A549 (cell line): ENCODE measurements at places on chromosomes 6 and 20.
A peak's percentile ranks its signal among the peaks of the same experiment; 100 is the strongest.

- no peak for DNase-seq
These were observed 62.4 kb downstream of the GCNT2 start for GRCh38 chr6:10583509-10583901.

DNA sequence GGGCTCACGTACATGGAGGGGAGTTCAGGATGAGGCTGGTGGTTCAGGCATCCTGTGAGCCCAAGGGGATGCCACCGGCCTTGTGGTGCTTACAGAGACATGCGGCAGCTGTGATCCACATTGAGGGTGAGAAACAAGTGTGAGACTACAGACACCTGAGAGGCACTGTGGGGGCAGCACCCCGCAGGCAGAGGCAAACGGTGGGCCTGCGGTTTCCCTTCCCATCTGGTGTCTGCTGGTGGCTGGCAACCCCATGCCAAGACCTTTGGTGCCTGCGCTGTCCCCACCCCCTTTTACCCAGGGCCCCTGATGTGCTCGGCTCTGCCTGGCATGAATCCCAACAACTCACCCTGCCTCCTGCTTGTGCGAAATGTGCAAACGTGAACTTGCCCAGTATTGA lies 42.0 kb downstream of the ERMARD start:
- no peak for DNase-seq

DNA sequence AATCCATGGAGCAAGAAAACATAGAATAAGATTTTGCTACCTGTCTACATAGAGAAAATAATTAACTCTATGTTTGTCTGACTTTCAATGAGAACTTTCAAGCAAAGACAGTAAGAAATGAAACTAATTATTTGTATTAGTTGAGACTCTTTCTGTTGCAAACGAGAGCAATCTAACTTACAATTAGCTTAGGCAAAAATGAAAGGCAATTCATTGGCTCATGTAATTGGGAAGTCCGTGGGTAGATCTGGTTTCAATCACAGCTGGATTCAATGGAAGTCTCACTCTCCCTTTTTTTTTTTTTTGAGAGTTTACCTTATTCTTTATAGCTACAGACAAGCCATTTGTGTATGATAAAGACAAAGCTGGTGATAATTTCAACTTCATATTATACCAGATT lies 68.2 kb upstream of the STXBP5 start:
- no peak for DNase-seq

- peak; percentile 72 for DNase-seq
These were observed 183.0 kb downstream of the THBS2 start for GRCh38 chr6:169070506-169071176.

GRCh38 chr6:104881964-104882668 lies 22.4 kb upstream of the HACE1 start:
- no peak for DNase-seq

DNA sequence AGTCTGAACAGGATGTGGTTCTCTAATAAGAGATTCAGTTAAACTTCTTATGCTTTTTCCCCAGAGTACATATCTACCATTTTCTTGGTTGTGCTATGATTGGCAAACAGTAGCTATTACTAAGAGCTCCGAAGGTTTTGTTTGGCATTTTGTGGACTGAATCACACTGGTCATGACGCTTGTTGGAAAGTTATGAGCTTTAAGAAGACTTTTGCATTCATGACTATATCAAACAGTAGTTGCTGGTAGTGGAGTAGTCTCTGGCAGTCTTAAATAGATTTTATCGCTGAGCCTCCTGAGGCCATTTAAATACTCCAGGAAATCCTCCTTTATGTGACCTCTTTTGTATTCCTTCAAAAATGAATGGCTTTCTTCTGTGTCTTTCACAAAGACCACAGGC lies 40.8 kb downstream of the CCDC170 start:
- no peak for DNase-seq

GRCh38 chr6:54086439-54086838 lies 24.8 kb upstream of the MLIP start:
- DNase-seq = no peak
